Right kidney (tissue), 9 donors: ENCODE measurements at places on chromosomes 2 and 18.
A peak's percentile ranks its signal among the peaks of the same experiment; 100 is the strongest.

DNA sequence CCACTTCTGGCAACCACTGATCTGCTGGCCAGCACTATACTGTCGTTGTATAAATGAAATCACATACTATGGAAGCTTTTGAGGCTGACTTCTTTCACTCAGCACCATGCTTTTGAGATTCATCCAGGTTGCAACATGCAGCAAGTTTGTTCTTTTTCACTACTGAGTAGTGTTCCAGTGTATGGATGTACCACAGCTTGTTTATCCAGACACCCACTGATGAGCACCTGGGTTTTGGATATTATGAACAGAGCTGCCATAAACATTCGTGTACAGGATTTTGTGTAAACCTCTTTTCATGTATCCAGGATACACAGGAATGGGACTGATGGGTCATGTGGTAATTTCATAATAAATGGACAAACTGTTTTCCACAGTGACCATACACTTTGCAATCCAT lies 10.7 kb downstream of the ERCC3 start:
- DNase-seq = no peak

DNA sequence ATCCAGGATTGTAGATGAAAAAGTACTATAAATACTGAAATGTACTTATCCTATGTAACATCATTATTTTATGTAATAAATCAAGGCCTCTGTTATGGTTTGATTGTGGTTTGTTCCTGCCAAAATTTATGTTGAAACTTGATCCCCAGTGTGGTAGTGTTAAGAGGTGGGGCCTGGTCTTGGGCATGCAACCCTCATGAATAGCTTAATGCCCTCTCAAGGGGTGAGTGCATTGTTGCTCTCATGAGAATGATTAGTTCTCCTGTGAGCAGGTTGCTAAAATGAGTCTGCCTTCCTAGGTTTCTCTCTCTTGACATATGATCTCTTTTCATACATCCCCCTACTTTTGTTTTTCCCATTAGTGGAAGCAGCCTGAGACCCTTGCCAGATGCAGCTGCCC lies 915.4 kb downstream of the TSN start:
- DNase-seq = no peak

DNA sequence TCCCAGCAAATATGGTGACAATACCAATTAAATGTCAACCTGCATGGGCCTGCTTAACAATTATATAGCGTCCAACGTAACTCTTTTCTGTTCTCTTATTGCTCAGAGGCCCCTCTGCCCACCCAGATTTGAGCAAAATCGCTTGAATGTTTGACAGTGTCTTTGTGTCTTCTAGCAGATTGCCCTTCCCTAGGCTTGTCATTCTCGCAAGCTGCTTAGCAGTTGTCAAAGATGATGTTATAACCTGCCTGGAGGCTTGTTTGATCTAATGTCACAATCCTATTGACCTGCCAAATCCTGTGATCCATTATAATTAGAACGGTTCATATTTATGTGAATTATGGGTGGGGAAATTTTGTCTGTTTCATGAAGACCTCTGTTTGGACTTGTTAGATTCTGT lies 108.8 kb downstream of the FARSB start:
- no peak for DNase-seq

- no peak for DNase-seq
These were observed 31.1 kb upstream of the LTBP1 start for GRCh38 chr2:32915694-32916093.

GRCh38 chr18:54924948-54925347 lies 34.3 kb downstream of the CCDC68 start:
- no peak for DNase-seq

DNA sequence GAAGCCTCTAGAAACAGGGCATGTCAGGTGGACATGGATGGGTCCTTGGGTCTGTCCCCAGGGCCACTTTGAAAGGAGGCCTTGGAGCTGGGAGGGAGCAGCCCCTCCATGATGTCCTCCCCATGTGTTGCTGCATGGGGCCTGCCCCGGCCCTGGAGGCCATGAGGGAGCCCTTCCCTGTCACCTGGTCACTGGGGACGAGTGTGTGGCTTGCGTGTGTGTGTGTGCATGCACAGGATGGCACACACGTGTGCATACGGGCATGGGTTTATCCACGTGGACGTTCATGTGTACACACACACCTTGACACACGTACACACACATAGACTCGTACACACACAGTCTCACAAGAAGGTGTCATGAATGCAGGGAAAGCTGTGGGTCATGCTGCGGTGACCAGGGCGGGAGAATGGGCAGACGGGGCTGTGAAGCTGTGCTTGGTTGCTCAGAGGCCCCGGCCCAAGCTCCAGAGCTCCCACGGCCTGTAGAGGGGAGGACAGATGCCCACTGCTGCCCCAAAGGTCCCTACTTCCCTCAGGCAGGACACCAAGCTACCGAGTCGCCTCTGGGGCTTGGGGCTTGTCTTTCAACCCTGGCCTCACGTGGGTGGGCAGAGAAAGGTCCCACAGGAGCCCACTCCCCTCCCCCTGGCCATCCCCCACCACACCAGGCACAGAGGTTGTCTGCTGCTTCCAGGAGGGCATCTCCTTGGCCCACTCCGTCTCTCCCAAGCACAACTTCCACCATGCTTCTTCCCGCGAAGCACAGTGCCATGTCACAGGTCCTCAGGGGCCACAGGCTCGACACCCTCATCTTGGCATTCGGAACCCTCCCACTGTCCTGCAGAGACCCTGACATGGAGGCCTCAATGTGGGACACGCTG lies 42.3 kb upstream of the GPC1 start:
- DNase-seq = no peak

GRCh38 chr2:180367815-180368214 lies 360.7 kb upstream of the CWC22 start:
- DNase-seq = no peak

DNA sequence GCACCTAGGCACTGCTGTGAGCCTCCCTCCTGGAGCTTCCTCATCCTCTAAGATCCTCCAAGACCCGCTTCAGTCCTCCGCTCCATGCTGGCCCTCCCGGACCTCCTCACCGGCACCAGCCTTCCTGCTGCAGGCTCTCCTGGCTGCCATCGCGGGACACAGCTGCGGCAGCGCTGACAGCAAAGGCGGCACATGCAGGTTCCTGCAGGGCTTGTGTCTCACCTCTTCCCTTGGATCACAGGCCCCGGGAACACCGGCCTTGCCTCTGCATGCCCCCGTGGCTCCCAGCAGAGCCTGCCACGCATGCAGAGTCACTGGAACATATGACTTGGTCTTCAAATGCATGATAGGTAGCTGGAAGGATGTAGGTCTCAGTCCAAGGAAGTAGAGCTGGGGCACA lies 67.2 kb downstream of the PTGR3 start:
- no peak for DNase-seq

DNA sequence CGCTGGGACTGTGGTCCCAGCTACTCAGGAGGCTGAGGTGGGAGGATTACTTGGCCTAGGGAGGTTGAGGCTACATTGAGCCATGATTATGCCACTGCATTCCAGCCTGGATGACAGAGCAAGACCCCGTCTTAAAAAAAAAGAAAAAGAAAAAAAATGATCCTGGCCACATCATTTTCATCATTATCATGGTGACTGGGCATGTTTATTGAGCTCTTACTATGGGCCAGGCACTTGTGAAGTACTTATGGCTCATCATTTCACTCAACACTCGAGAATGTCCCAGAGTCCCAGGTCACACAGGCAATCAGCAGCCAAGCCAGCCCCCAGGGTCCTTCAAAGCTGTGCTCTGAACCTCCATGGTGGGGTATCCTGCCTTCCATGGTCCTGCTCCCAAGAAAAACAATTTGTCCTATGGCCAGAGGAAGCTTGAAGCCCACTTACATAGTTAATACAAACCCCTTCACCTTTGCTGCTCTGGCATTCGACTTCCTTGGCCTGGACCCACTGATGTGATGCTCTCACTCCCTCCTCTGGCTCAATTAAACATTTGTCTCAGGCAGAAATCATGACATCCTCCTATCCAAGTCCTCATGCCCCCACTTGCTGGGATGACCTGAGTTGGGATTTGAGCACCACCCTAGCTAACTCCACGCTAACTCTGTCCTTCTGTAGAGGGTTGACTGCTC lies 3.8 kb upstream of the CNNM4 start:
- no peak for DNase-seq

DNA sequence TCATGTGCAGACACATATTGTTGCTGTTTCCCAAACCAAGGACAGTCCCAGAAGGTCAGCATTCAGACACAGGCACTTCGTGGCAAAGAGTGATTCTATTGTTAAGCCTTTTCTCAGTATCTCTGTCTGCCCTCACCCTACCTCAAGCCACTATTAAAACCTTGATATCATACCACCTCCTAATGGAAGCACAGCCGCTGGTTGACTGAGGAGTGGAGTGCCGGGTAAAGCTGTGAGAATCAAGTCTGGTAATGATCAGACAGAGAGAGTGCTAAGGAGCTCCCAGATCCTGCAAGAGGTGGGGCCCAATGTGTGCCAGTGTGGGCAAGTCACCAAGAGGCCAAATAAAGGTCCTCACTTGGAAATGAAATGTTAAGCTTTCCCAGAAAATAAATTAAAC lies 819.5 kb downstream of the BCL11A start:
- DNase-seq = no peak

- DNase-seq = no peak
These were observed 15.7 kb downstream of the XDH start for GRCh38 chr2:31398881-31399280.

DNA sequence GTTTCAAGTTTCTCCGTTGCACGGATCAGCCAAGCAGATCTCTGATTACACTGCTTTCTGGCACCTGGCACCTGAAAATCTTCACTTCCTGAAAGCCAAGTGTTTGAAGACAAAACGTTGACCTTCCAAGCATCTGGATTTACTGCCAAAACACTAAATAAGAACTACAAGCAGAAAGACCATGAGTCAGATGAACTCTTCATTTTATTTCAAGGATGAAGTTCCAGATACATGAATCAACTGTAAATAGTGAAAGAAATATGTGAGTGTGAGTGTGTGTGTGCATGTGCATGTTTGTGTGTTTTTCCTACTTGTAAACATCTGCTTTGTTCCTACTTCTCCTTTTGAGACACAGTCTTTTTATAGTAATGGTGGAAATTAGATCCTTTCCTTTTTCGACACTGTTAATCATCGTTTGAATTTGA lies 60.0 kb upstream of the DTNA start:
- no peak for DNase-seq

GRCh38 chr2:31317396-31317795 lies 83.4 kb downstream of the EHD3 start:
- DNase-seq = no peak

DNA sequence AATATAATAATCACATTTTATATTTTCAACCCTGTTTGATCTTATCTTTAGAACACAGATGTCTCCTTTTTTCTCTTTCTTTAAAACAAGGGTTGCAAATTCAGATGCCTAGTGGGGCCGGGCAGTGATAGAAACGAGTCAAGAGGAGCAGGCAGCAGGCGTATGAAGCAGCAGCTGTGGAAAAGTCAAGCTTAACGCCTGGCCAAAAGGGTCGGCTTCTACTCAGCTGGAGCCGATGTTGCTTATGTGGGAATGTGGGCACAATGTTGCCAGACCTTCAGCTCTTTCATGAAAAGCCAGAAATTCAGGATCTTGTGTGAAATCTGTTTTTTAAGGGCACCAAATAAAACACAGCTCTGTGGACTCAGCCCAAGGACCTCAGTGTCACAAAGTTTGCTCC lies 642.7 kb downstream of the ARHGAP15 start:
- DNase-seq = no peak

DNA sequence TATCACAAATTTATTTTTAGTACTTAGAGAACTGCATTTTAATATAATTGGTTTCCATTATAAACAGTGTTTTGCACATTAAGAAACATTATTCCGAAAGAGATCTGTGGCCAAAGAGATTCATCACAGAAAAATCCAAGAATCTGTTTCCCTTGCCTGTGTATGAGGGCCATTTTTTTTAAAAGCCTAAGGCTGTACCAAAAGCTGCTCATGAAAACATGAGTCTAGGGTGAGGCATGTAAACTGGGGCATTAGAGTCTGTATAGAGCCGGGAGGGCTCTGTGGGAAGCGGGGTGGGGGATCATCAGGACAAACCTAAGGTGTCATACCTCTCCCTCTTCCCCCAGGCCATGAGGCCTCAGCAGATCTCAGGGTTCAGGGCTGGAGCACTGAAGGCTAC lies 223.8 kb downstream of the FBXO15 start:
- no peak for DNase-seq

GRCh38 chr2:84888401-84889276 lies 7.8 kb upstream of the TRABD2A start:
- DNase-seq = no peak

GRCh38 chr18:45228796-45229388 lies 386.4 kb upstream of the SLC14A2 start:
- no peak for DNase-seq

GRCh38 chr2:212176151-212176550 lies 362.5 kb downstream of the ERBB4 start:
- DNase-seq = no peak

- DNase-seq = peak; percentile 42
These were observed 16.5 kb downstream of the SGPP2 start for GRCh38 chr2:222440673-222441422.
